HT1080 (cell line): ENCODE measurements at places on chromosomes 1 and 21.

DNA sequence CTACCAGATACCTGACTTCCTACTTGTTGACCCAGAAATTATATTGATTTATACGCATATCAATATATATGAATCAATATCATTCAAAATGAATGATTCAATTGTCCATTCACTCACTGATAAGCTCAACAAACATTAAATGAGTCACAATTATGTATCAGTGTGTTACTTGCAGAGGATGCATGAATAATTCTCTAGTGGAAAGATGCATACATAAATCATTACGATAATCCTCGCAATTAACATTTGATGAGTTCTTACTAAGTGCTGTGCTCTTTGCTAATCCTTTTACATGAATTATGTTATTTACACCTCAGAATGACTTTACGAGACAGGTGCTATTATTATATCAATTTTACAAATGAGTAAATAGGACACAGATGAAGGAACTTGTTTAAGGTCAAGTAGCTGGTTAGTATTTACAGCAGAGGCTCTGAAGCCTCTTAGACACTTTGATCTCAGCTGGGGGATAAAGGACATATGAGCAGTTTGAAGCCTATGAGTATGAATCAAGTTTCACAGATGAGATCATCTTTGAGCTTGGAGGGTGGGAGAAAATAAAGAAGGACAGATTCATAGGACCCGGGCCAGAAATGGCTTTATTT lies 112.8 kb upstream of the ADAMTS5 start:
- DNase-seq: no peak

GRCh38 chr1:185823467-185823866 lies 89.3 kb downstream of the HMCN1 start:
- peak; percentile 10 for DNase-seq

DNA sequence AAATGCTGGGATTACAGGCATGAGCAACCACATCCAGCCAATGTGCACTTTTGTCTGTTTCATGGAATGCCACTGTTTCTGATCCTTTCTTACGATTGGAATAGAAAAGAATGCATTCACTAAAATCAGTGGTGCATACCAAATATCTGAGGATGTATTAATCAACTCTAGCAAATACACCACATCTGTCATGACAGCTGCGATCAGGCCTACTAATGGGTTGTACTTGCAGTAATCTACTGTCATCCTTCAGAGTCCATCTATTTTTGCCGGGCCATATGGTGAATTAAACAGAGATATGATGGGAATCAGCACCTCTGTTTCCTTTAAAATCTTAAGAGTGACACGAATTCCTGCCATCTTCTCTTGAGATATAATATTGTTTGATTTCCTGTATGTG lies 8.5 kb upstream of the USP1 start:
- no peak for DNase-seq

DNA sequence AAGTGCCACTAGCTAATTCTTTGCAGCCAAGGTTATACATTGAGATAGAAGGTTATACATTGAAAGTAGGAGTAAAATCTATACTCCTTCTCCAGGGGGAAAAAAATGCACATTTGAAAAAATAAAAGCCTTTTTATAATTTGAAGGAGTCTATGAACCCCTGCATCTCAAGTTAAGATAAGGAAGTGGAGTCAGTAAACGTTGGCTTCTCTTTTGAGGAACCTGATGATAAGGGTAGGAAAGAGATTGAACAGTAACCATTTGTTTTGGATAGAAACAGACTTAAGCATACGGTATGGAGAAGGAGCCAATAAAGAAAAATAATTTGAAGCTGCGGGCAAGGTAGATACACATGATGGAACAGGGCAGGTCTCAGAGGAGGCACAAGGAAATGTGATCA lies 64.1 kb downstream of the RPAP2 start:
- DNase-seq: no peak

DNA sequence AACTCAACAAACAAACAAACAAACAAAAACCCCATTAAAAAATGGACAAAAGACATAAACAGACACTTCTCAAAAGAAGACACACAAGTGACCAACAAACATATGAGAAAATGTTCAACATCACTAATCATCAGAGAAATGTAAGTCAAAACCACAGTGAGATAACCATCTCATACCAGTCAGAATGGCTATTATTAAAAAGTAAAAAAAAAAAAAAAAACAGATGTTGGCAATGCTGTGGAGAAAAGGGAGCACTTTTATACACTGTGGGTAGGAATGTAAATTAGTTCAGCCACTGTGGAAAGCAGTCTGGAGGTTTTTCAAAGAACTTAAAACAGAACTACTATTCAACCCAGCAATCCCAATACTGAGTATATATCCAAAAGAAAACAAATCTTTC lies 94.7 kb downstream of the PLPP3 start:
- DNase-seq: no peak

GRCh38 chr1:181482001-181482430 lies 1.3 kb upstream of the CACNA1E start:
- DNase-seq: no peak

- DNase-seq: no peak
Observed at GRCh38 chr1:196890668-196891067, 2.8 kb downstream of the CFHR4 start.

DNA sequence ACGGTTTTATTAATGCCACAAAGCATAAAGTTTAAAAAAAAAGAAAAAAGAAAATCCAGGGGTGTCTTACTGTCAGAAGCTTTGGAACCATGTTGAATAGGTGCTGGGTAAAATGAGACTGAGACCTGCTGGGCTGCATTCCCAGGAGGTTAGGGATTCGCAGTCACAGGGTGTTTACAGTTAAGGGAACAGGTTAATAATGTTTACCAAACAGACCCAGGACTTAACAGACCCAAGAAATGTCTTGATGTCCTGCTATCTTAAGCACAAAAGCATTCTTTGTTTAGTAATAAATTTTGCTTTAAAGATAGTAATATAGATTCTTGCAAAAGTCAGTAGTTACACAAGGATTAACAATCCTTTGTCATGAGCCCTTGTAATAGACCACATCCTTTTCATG lies 54.7 kb downstream of the OLFML3 start:
- DNase-seq: peak; percentile 32

GRCh38 chr1:104921525-104921924 lies 1171.8 kb downstream of the AMY1C start:
- DNase-seq: peak; percentile 46

GRCh38 chr1:203153989-203154821 lies 21.4 kb downstream of the MYBPH start:
- DNase-seq: peak; percentile 77
